Endothelial cell (in vitro differentiated cells): ENCODE measurements at places on chromosomes 12 and 14.

DNA sequence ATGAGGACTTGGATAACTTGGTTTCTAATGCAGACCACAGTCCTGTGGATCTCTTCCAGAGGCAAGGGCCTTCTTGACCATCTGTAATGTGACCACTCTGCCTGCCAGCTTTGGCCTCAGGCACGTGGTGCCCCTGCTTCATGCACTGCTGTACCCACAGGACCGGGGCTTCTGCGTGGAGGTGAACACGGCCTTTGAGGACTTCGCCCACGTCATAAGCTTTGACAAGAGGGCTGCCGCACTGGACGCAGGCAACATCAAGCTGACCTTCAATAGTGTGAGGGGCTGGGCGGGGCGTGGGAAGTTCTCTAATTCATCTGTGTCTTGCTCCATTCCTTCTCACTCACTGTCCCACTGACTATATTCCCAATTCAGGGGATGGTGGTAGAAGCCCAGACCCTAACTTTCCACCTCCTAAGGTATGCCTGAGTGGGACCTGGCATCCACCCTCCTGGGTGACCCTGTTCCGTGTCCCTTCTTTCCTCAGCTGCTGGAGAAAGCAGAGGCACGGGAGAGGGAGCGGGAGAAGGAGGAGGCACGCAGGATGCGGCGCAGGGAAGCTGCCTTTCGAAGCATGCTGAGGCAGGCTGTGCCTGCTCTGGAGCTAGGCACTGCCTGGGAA lies 18.5 kb downstream of the PRPF40B start:
- no peak overlapping the region for H3K27ac ChIP-seq
- H3K4me3 ChIP-seq: no peak overlapping the region
- no peak for DNase-seq
- H3K36me3 ChIP-seq: peaks cover 40% of the 10 kb centered on the region
- H3K27me3 ChIP-seq: peaks cover 30% of the 10 kb centered on the region
- H3K4me1 ChIP-seq: peaks cover 70% of the 10 kb centered on the region

GRCh38 chr14:41521891-41522290 lies 84.8 kb upstream of the LRFN5 start:
- peaks cover 1% of the 10 kb centered on the region for H3K27me3 ChIP-seq
- no peak overlapping the region for H3K4me3 ChIP-seq
- H3K4me1 ChIP-seq: no peaks in the 10 kb centered on the region

- H3K27me3 ChIP-seq: peaks cover 2% of the 10 kb centered on the region
- no peak for DNase-seq
- H3K27ac ChIP-seq: no peak overlapping the region
- no peak overlapping the region for H3K4me3 ChIP-seq
- peaks cover 11% of the 10 kb centered on the region for H3K4me1 ChIP-seq
- H3K36me3 ChIP-seq: peaks cover 4% of the 10 kb centered on the region
These were observed 28.9 kb downstream of the RXYLT1 start for GRCh38 chr12:63808631-63809030.

DNA sequence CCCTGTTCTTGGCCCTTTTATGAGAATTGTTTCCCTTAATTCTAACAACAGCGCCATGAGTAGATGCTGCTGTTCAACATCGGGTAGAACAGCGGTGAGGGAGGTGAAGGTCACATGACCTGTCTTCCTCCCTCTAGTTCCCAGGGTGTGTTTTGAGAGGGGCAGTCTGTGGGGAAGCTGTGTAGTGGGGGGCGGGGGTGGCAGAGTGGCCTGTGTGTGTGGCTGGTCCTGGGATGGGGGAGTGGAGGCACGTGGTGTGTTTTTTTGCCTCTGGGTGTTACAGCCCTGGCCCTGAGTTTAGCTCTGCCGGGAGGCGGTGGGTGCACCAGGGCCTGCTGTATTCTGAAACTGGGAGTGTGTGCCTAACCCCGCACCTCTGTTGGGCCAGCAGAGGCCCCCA lies 202.7 kb downstream of the TSPAN9 start:
- no peak overlapping the region for H3K27ac ChIP-seq
- H3K27me3 ChIP-seq: peaks cover 23% of the 10 kb centered on the region
- no peak for DNase-seq
- no peak overlapping the region for H3K4me3 ChIP-seq

DNA sequence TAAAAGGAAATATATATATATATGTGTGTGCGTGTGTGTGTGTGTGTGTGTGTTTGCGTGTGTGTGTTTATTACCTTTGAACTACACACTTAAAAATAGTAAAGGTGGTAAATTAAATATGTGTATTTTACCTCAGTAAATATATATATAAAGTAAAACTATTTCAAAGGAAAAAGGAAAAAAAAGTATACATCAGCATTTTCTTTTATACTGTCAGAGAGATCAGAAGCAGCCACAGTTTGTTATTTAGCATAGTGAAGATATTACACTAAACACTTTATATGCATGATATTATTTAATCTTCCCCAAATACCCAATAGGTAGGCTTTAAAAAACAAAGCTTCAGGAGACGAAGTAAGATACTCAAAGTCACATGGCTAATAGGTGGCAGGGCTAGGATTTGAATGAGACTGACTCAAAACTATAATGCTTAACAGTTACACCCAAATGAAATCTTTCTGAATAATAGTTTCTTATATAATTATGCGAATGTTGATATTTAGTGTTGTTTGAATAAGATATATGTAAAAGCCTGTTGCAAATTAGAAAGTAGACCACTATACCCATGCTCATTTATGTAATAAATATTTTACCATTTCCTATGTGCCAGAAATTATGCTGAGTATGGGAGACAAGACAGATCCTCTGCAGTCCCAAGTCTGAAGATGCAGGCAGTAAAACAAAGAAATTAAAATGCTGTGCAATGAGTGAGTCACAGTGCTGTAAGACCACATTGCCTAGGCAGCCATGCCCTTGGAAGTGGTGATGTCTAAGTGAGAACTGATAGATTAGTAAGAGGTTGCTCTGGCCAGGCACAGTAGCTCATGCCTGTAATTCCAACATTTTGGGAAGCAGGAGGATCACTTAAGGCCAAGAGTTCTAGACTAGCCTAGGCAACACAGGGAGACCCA lies 66.1 kb downstream of the PDZRN4 start:
- H3K4me3 ChIP-seq: no peak overlapping the region
- H3K36me3 ChIP-seq: no peaks in the 10 kb centered on the region
- H3K27me3 ChIP-seq: no peaks in the 10 kb centered on the region
- H3K4me1 ChIP-seq: no peaks in the 10 kb centered on the region
- DNase-seq: no peak

- H3K4me1 ChIP-seq: no peaks in the 10 kb centered on the region
- peaks cover 3% of the 10 kb centered on the region for H3K27me3 ChIP-seq
- no peak overlapping the region for H3K4me3 ChIP-seq
- no peak overlapping the region for H3K27ac ChIP-seq
- no peaks in the 10 kb centered on the region for H3K36me3 ChIP-seq
These were observed 235.5 kb upstream of the NOS1 start for GRCh38 chr12:117596968-117597367.
